Stomach (tissue), 19 donors: ENCODE measurements at places on chromosomes 16 and 17. TPM values are rescaled to one million over a fixed set of nuclear protein-coding genes. Genes with fewer than 3 reads are reported as not detected.
A peak's percentile ranks its signal among the peaks of the same experiment; 100 is the strongest.

Gene PRSS8
- total RNA-seq = 22.9 TPM

Gene MSLN
- not detected for total RNA-seq

Gene CCL16
- total RNA-seq = not detected

GRCh38 chr17:48792033-48792798 lies 24.8 kb downstream of the TTLL6 start:
- DNase-seq = no peak

Gene RBFOX1
- total RNA-seq = not detected

- DNase-seq = no peak
Measured at GRCh38 chr16:66224186-66224585, 142.3 kb upstream of the CDH5 start.

GRCh38 chr17:72184805-72185204 lies 64.0 kb downstream of the SOX9 start:
- DNase-seq = no peak

- DNase-seq = no peak
Measured at GRCh38 chr17:14317383-14317782, 16.5 kb downstream of the HS3ST3B1 start.

- peak; percentile 53 for DNase-seq
Measured at GRCh38 chr17:42553161-42553818, 567 bp downstream of the HSD17B1 start.

DNA sequence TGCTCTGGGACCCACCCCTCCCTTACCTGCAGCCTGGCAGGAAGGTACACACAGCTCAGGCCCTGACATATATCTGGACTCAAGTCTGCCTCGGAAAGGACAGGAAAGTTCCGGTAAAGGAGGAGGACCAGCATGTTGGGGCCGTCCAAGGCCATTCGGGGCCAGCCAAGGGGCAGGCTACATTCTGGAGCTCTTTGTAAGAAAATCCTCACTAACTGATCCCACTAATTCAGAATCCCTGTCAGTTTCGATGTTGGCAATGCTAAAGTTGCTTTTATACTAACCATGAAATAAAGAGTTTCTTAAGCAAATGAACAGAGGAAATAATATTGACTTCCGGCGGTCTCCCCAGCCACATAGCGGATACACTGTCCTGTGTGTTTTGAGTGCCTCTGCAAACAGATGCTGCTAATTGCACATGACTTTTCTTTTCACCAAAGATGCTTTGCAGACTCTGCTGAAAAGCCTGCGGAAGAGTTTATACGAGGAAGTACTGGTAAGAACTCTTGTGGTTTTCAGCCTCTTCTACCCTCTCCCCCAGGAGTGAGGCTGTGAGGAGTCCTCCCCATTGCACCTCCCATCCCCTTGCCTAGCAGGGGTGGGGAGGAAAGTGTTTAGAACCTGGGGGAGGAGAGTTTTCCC lies 54.8 kb downstream of the PLXDC1 start:
- no peak for DNase-seq

DNA sequence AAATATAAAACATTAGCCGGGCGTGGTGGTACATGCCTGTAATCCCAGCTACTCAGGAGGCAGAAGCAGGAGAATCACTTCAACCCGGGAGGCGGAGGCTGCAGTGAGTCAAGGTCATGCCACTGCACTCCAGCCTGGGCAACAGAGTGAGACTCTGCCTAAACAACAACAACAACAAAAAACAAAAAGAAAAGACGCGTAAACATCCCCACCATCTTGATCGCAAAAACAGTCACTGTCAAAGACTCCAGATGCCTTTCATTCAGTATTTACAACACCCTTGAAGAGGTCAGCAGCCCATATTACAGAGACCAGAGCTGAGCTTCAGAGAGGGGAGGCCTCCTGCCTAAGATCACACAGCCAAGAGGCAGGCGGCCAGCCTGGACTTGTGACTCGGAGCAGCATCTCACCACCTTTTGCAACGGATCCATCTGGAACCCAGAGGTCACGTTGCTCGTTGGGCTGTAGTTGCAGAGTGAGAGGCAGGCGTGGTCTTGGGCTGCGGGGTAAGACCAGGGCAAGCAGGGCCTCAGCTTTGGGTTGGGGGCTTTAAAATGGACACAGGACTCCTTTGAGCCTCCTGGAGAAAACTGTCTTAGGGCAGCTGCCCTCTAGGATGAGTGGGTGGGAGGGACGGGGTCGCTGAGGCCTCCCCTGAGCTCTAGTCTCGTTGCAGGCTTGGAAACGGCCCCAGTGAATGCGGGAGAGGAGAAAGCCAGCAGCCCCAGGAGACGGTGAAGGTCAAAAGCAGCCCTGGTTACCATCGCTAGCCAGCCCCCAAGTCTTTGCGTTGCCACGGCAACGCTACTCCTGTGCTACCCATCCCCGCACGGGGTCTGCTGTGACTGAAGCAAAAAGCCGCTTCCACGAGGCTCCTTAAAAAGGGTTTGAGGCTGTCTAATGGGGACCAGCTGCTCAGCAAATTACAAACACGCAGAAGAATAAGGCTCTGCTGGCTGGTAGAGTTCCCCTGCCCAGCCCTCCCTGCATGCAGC lies 26.1 kb downstream of the LGALS3BP start:
- peak; percentile 70 for DNase-seq

Gene PGAP3
- total RNA-seq = 42.9 TPM

DNA sequence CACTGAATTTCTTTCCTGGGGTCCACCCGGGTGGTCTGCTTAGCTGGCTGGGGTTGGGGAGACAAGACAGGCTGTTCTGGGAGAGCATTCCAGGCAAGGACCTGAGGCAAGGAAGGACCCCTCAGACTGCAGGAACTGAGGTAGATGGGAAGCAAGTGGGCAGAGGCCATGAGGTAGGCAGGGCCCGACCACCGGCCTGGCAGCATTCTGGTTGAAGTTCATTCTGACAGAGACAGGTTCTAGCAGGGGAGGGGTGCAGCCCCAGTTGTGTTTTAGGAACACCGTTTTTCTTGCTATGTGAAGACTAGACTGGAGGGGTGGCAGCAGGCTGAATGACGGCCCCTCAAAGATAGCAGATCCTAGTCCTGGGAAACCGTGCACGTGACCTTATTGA lies 17.5 kb downstream of the B9D1 start:
- no peak for DNase-seq

Gene C16orf46
- not detected for total RNA-seq

DNA sequence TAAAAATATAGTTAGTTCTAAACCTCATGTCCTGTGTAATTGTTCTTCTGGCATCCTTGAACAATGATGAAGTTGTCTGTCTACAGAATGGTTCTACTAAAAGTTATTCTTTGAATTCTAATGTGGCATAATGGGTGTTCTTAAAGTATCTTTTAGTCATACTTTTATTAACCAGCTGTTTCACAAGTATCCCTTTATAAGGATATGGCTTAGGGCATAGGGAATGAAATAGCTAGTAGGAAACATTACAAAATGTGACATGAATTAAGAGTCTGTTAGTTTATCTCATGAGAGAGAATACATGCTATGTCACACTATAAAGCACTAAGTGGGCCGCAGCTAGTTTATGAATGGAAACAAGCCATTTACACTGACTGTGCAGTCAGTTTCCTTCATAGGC lies 26.3 kb upstream of the CAPNS2 start:
- no peak for DNase-seq

Gene DLX4
- total RNA-seq = not detected

- DNase-seq = no peak
Measured at GRCh38 chr17:30840771-30841170, 9.0 kb downstream of the ATAD5 start.

DNA sequence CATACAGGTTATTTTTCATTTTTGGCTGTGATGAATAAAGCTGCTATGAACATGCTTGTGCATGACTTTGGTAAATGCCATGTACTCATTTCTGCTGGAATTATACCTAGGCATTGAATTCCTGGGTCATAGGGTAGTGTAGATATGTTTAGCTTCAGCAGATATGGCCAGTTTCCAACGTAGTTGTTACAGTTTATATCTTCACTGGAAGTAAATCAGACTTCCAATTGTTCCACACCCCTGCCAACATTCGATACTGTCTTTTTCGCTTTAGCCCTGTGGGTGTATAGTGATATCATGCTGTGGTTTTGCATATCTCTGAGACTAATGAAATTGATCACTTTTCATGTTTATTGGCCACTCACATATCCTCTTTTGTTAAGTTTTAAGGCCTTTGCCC lies 50.4 kb downstream of the ARHGAP27 start:
- DNase-seq = no peak

DNA sequence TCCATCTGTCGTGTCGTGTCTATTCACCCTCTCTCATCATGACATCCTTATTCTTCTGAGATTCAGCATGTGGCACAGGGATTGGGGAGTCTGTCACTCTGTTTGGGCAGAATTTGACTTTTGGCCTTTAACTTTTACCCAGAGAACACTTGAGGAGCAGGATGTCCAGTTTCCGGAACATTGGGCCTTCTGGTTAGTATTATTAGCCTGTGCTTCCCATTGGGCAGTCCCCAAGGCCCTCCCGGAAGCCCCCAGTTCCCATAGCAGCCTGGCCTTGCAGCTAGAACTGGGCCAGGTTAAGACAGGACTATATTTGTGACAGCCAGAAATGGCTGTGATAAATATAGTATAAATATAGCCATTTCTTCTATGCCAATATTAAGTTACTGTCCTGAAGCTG lies 9.6 kb downstream of the SCN4A start:
- no peak for DNase-seq

Gene EVPLL
- total RNA-seq = not detected

DNA sequence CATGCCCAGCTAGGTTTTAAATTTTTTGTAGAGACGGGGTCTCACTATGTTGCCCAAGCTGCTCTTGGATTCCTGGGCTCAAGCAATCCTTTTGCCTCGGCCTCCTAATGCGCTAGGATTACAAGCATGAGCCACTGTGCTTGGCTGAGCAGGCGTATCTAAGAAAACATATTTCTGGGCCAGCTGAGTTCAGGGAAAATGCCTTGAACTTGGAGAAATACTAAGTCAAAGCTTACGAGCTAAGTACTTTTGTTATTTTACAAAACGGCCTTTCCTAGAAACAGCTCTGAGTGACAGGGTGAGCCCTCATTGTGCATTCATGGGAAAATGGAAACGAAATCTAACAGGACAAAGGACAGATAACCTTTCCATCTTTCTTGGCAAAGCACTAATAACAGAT lies 24.7 kb downstream of the DNAI2 start:
- DNase-seq = no peak

Gene SPNS2
- 20.9 TPM for total RNA-seq

GRCh38 chr17:8611137-8611536 lies 19.4 kb downstream of the MYH10 start:
- no peak for DNase-seq

Gene TNK1
- total RNA-seq = 8.8 TPM

- no peak for DNase-seq
Measured at GRCh38 chr17:35185849-35186248, 8.3 kb downstream of the SLC35G3 start.

DNA sequence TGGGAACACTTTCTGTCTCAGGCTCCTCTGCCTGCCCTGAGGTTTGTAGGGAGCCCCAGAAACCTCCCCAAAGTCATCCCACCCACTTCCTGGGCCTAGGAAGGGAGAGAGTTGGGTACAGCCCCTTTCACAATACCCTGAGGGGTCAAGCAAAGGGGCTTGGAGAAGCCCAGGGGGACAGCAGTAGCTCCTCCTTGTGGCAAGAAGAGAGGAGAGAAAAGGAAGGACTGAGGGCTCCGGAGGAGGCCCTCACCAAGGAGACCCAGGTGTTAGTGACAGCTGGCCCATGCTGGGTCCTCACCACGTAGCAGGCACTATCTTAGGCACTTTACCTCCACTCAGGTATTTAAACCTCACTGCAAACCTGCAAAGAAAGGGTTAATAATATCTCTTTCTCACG lies 112.8 kb downstream of the IRX5 start:
- no peak for DNase-seq

DNA sequence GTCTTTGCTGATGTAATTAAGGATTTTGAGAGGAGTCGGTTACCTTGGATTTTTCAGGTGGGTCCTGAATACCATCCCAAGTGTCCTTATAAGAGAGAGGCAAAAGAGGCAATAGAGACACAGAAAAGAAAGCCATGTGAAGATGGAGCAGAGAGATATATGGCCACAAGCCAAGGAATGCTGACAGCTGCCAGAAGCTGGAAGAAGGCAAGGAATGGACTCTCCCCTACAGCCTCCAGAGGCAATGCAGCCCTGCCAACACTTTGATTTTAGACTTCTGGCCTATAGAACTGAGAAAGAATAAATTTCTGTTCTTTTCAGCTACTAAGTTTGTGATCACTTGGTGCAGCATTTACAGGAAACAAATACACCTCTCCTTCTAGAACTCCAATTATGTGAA lies 8.2 kb upstream of the RNFT1 start:
- DNase-seq = no peak
